ENCODE measurements at places on chromosomes 1 and 21.

DNA sequence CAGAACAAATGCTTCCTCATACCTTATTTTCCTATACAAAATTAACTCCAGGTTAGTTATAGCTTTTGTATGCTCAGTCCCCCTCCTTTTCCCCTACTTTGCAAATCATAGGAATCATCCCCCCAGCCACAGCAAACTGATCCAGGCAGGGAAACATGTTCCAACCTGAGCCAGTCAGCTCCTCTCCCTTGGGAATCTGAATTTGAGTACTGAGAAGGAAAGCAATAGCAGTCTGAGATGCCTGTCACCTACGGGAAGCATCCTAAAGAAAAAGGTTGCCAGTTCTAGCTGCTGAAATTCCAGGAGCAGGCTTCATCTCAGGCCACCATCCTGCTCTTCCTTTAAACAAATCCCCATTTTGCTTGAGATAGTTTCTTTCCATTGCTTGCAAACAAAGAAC is 6.9 kb downstream of the ADSS2 start:
- DNase-seq: no peak

DNA sequence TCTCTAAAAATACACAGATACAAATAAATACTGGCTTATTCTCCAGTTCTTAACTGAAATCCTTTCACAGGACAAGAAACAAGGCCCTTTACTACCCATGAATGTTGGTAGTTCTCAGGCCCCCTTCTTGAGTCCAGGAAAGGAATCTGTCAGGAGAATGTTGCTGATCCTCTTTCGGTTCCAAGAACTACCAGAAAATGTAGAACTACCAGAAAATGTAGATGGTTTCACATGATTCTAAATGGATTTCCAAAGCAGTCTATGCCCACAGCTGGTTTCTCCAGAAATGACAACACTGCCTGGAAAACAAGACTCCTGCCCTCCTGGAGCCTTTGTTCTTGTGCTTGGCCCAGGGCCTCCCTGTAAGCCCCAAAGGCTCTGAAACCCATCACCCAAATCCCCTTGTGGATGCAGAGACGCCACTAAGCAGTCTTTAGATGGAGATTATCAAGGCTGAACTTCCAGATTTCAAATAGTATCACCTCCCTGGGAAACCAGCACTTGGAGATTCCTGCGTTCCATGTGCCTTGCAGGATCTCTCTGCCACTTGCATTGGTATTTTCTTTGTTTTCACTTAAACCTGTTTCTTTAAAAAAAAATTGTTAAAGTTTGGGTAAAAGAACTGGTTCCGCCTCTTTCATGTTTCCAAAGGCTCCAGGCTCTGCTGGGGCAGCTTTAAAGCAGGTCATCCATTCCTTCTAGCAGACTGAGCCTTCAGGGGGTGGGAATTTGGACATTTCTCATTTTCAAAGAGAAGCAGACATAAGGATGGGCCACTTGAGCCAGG is 53.4 kb downstream of the MAN1C1 start:
- DNase-seq: no peak

GRCh38 chr1:11337580-11338073 is 64.6 kb downstream of the UBIAD1 start:
- peak; percentile 49 for DNase-seq

GRCh38 chr1:16048573-16049189 is 5.1 kb downstream of the CLCNKB start:
- peak; percentile 51 for DNase-seq

- DNase-seq: no peak
Measured at GRCh38 chr1:192824511-192824910, 15.7 kb downstream of the RGS2 start.

DNA sequence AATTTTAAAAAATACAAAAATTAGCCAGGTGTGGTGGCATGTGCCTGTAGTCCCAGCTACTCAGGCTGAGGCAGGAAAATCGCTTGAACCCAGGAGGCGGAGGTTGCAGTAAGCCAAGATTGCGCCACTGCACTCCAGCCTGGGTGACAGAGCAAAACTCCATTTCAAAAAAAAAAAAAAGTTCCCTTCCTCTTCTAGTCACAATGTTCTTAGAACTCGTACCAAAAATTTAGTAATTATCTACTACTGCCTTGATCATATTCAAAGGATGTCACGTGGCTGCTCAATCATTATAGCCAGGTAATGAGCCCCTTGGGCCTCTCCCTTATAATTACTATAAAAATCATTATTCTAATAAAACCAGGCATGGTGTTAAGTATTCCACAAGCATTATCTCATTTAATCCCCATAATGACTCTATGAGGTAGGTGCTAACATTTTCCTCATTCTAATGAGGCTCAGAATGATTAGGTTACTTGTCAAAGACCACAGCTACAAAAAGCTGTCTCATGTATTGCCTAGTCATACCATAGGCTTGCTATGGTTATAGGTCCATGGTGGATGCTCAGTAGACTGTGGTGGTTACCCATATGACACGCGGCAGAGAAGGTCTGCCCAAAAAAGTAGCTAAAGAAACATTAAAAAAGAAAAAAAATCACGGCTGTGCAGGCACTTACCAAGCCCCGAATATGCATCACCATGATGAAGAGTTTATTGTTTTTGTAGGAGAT is 15.5 kb upstream of the PPP1R15B start:
- DNase-seq: no peak

GRCh38 chr21:45831991-45832740 is 149.4 kb upstream of the COL6A1 start:
- no peak for DNase-seq

- no peak for DNase-seq
Measured at GRCh38 chr1:45230537-45230936, 24.1 kb upstream of the ZSWIM5 start.

- no peak for DNase-seq
Measured at GRCh38 chr1:11563560-11564069, 84.7 kb downstream of the DISP3 start.

DNA sequence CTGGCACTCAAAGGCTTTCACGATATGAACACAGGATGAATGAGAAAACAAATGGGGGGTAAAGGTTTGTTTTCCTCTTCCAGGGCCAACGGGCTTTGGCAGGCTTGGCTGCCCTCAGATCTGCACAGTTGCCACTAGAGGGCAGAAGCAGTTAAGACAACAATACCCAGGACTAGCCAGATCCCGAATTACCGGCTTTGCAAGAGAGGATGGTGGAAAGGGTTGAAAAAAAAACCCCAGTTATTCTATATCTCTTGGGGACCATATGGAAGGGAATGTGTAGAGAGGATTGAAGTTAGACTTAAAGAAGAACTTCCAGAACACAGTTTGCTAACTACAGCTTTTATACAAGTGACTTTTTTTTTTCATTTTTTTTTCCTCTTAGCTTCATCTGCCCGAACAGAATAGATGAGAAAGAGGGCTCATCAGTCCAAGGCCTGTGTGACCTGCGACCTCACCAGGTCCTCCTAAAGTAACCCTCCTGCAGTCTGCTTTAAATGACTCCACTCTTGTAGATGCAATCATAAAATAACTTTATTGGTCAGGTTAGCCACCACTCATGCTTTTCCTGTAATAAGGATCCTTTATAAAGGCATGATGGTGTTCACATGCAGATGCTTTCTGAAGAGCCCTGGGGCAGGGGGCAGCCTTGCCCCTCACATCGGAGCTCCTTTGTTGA is 10.7 kb downstream of the FMOD start:
- peak; percentile 61 for DNase-seq

DNA sequence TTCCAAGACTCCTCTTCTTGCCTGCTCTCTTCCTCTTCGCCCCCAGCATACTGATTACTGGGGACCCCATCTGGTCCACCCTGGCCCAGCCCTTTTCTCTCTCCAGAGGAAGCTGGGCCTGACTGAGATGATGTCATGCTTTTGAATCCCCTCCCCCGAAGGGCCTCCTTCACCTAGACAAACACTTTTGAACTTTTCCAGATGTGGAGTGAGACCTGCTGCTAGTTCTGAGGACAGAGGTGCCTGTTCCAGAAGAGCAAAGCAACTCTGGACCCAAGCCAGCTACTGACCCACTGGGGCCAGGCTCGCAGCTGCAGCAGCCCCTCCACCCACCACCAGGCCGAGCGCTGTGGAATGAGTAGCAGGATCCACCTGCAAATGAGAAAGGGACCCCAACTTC is 8.4 kb downstream of the CD34 start:
- DNase-seq: no peak

- DNase-seq: no peak
Measured at GRCh38 chr1:2528016-2528415, 1.6 kb upstream of the PANK4 start.

DNA sequence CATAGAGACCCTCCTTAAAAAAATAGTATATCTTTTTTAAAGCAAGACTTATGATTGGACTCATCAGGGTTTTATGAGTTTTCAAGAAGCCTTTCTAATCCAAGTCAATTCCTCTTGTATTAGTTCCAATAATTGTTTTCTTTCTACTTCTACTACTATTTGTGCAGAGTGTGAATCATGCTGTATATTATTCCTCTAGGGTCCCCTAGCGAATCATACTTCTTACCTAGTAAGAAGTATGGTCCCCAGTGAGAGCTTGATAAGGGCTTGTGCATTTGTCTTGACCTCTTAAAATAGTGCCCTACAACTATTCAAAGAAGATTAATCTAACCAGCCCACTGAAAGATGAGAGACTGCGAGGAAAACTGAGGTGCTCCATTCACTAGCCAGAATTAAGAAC is 715.7 kb upstream of the ZP4 start:
- no peak for DNase-seq

DNA sequence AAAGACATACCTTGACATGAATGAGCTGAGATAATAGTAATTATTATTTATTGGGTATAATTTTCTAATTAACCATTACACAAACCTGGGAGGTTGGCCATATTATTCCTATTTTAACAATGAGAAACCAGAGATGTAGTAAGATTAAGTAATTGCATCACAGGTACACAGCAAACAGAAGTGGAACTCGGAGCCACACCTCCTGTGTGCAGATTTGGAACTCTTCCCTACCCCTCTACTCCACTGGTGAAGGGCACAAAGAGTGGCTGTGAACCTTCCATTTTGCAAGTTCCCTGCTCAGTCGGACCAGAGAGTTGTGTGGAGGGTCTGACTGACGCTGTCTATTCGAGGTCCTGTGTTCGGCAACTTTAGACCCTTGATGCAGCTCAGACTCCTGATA is 45.0 kb downstream of the NGF start:
- DNase-seq: no peak

- peak; percentile 7 for DNase-seq
Measured at GRCh38 chr1:150235294-150235851, 539 bp downstream of the ANP32E start.

DNA sequence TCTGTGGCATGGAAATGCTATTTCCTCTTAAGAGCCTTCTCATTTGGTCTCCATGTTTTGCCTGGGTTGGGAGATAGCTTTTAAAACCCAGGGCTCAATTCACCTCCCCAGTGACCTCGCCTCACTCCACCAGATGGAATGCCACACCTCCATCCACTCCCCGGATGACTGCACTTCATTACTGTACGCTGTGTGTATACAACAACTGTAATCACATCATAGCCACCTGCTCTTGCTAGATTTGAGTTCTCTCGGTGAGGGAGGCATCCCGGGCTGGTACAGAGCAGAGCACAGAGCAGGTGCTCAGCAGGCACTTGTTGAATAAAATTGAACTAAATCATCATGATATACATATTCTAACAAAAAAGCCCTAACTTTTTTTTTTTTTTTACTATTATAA is 26.0 kb downstream of the SDE2 start:
- DNase-seq: no peak

DNA sequence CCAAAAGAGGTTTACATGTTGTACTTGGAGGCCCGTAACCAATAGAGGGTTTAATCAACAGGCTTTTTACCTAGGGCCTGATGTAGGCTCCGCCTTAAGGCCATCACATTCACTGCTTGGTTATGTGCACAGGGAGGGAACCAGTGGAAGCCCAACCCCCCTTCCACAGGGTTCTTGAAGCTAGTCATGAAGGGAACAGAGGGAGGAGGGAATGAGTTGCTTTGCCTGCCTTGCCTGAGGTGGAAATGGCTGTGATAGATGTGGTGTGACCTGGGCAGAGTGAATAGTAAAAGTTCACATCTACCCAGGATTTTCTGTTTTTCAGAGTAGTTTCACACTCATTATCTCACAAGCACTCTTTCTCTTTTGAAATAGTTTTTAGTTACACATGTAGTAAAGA is 215.1 kb downstream of the ST6GALNAC3 start:
- no peak for DNase-seq

- no peak for DNase-seq
Measured at GRCh38 chr1:160114085-160114484, 1.5 kb upstream of the ATP1A2 start.

DNA sequence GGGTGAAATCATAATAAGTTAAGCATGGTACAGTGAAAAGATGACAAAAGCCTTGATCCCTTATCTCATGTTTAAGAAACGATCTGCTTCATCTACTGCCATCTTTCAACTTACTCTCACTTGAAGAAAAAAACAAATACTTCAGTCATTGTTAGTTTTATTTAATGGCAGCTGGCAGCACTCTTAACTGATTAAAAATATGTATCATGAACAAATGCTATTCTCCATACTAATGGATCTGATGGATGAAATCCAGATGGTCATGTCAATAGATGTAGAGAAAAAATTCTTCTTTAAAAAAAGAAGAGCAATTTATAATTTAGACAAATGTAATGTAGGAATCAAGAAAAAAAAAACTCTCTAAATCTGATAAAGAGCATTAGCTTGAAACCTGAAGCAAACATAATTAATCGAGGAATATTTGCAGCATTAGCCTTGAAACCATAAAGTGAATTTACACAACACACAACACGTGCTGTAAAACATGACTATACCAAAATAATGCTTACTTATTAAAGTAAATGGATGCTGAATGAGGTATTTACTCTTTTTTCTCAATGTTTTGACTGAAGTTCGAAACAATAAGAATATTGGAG is 579.0 kb upstream of the ADAMTS5 start:
- no peak for DNase-seq

DNA sequence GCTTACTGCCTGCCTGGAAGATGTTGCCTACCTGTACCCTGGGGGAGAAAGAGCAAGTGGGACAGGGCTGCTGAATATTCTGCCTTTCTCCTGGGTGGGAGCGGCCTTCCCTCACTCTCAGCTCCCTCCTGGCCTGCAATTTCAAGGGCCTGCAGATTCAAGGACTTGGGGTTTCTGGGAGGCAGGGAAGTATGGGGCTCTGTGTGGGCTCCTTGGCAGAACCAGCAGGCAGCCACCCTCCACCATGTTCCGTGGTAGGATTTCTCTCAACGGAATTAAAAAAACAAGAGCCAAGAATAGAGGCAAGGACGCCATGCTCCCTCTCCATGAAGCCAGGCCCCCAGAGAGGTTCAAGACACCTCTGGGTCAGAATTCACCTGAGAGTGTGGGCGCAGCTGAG is 127.7 kb downstream of the NAV1 start:
- DNase-seq: no peak
